DMS153 (cell line): ENCODE measurements at places on chromosomes 2 and 18.
A peak's percentile ranks its signal among the peaks of the same experiment; 100 is the strongest.

DNA sequence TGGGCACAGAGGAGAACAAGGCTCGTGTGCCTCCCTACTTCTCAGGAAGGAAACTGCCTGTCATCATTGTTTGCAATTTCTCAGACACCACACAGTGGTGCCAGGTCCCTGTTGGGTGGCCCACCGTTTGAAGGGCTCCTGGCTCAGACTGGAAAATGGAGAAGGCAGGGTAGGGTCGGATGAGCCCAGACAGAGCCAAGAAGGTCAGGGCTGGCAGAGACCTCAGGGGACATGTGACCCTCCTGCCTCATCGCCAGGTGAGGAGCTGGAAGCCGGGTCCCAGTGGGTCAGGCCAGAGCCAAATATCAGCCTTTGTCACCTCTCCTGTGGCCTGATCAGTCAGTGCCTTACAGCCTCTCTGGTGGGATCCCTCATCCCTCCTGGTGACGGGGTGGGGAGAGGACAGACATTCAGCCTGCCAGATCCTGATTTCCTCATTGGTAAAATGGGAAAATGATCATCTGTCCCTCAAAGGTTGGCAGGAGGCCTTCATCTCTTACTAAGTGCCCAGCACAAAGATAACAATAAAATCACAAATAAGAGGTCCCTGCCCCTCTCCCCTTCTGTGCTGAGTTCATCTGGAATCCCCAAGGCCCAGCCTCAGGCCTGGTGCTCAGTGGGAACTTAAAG is 117.6 kb downstream of the CAPN13 start:
- DNase-seq, result no peak

DNA sequence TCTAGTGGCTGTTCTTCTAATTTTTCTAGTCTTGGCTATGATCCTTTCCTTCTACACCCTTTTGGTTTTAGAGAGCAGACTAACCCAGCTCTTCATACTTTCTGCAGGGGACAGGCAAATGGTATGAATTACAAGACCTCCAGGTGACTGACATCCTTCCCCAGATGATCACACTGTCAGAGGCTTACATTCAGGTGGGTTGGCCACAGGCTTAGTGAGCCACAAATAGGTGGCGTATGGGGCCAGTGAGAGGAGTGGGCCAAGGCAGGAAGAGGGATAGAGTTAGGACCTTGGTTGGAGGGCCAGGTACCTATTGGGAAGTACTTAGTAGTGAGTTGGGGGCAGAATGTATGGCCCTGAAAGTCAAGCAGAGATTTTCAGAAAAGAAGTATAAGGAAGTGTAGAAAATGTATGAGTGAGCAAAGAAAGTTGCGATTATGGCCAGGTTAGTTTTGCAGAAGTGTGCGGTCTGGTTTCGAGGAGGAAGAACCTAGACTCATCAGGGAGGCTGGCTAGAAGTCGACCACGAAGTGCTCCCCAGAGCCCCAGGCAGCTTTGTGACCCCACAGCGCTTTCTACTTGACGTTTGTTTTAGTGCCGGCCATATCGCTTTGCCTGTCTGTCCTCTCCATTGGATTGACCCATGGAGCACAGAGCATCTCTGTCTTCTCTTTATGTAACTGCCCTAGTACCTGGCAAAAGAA is 20.0 kb downstream of the SFTPB start:
- DNase-seq, result no peak

GRCh38 chr2:60551240-60552077 is 2.0 kb downstream of the BCL11A start:
- DNase-seq, result no peak

DNA sequence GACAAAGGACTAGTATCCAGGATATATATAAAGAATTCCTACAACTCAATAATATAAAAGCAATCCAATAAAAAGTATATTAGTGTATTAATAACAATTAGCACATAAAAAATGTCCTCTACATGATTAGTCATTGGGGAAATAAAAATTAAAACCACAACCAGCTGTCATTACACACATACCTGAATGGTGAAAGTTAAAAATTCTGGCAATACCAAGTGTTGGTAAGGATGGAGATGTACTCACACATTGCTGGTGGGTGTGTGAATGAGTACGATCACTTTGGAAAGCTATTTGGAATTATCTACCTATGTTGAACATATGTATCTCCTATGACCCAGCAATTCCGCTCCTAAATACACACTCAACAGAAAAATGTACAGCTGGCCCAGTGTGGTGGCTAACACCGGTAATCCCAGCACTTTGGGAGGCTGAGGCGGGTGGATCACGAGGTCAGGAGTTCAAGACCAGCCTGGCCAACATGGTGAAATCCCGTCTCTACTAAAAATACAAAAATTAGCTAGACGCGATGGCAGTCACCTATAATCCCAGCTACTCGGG is 14.3 kb upstream of the NOL10 start:
- DNase-seq, result no peak

GRCh38 chr18:75261430-75262223 is 51.0 kb downstream of the TSHZ1 start:
- no peak for DNase-seq

GRCh38 chr2:10680957-10681356 is 8.8 kb downstream of the NOL10 start:
- no peak for DNase-seq

GRCh38 chr2:4507661-4508060 is 804.3 kb downstream of the DCDC2C start:
- peak; percentile 90 for DNase-seq

DNA sequence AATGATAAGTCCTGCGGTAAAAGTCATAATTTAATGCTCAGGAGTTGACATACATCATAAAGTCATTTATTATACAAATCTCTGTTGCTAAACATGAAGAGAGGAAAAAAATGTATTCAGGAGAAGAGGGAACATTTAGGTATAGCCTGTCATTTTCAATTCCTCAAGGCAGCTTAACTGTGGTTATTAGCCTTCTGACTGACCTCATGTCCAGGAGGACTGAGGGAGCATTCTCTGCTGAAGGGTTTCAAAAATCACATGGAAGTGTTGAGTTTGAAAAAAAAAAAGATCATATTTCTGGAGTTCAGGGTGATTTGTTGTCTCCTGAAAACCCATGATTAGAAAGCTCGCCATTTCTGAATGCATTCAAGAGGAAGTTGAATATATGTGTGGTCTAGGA is 1371.1 kb upstream of the LRRTM1 start:
- no peak for DNase-seq

DNA sequence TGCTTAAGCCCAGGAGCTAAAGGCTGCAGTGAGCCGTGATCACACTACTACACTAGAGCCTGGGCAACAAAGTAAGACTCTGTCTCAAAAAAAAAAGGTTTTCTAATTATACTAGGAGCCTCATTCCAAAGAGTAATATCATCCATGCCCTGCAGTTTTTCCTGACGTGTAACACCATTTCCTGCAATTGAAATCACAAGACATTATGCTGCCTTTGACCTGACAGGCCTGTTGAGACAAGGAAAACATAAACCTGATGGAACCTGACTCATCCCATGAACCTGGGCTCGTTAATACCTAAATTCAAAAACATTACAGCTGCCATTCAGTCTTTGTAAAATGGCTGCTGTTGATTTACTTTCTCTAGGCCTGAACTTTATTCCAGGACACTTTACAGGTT is 58.7 kb upstream of the PEX13 start:
- DNase-seq, result no peak

- DNase-seq, result no peak
Observed at GRCh38 chr2:237221443-237221842, 135.8 kb downstream of the COPS8 start.

DNA sequence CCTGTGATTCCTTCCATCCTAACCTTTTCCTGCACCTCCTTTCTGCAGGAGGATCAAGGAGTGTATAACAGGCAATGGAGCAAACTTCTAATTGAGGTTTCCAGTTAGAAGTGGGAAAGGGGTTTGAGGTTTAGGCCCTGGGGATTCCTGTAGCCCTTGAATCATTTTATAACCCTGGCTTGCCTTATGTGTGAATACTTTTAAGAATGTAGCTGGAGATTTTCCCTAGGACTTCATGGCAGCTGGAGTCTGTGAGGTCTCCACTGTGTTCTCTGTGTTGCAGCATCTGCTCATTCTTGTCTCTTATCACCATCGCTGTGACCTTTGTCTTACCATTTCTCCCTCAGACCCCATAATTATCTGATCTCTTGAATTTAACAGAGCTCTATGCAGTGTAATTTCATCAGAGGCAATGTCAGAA is 370.2 kb upstream of the SLC14A2 start:
- DNase-seq, result no peak

GRCh38 chr18:58671632-58672564 is 633 bp downstream of the MALT1 start:
- peak; percentile 4 for DNase-seq

GRCh38 chr18:62280786-62281185 is 44.3 kb upstream of the TNFRSF11A start:
- DNase-seq, result no peak

GRCh38 chr18:12455496-12455895 is 47.8 kb downstream of the PRELID3A start:
- no peak for DNase-seq

- no peak for DNase-seq
Observed at GRCh38 chr2:59702026-59702425, 851.4 kb downstream of the BCL11A start.

DNA sequence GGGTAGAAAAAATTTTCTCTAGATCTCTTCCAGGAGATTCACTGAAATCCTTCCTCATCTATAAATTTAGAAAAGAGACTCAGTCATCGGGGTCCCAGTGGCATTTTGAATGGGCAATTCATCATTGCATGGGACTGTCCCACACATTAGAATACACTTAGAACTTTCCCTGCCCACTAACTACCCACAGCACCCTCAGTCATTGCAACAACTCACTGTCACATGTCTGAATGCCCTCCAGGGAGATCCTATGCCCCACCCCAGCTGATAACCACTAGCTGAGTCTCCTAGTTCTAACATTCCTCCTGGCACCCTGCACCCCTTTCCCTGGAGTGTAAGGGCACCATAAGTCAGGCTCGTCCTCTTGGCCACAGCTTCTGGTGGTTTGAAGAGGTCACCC is 89.6 kb downstream of the INSIG2 start:
- no peak for DNase-seq

DNA sequence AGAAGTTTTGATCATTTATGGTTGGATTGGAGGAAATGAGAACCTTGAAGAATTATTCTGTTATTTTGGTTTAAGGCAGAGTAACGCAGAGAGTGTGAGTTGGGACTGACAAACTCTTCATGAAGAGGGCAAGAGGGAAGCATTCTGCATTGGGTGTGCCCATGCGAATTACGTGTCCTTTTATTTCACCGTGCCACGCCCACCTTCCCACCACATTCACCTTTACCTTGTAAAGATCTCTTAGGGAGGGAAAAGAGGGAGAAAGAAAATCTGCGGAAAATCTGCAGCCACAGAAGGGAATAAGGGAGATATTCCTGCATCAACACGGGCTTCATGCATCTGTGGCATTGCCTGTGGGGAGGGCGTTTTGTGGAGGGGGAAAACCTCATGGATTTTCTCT is 31.8 kb downstream of the SLC9A4 start:
- peak; percentile 29 for DNase-seq

GRCh38 chr2:108701208-108701607 is 18.1 kb upstream of the RANBP2 start:
- no peak for DNase-seq

DNA sequence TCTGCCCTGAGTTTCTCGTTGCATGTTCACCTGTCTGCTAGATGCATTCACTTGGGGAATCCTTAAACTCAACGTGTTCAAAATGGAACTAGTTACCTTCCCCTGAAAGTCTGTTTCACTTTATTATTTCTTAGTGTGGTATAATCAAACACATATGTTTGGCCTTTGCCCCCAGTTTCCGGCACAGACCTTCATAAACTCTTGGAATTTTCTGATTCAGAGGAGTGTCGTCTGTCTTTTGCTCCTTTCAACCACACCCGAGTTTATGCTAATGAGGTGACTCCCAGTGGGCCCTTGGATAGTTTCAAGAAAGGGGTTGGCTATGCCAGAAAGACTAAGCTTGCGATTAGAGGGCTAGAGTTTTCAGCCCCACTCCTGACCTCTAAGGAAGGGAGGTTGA is 198.9 kb downstream of the CDCA7 start:
- DNase-seq, result no peak

GRCh38 chr2:168189835-168190569 is 57.4 kb downstream of the STK39 start:
- no peak for DNase-seq

DNA sequence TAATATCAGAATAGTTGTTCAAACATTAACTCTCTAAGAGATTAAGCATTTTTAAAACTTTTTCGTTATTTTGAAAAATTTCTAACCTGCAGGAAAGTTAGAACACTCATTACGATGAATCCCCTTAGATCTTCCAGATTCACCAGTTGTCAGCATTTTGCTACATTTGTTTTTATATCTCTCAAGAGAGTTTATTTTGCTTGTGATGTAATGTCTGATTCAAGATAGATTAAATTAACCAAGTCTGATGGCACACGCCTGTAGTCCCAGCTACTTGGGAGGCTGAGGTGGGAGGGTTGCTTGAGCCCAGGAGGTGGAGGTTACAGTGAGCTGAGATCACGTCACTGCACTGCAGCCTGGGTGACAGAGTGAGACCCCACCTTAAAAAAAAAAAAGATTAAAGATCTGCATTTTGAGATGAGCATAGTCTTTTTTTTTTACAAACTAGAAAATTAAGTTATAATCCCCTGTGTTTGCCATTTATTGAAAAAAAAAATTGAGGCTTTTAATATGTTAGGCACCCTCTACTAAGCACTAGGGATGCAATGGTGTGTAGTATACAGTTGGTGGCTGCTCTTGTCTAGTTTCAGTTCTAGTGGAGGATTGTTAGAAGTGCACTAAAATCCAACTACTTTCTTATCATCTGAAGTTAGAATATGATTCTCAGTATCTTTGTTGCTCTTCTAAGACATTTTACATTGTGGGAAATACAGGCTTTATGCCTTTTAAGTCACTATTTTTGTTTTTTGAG is 20.9 kb downstream of the RAB10 start:
- no peak for DNase-seq

DNA sequence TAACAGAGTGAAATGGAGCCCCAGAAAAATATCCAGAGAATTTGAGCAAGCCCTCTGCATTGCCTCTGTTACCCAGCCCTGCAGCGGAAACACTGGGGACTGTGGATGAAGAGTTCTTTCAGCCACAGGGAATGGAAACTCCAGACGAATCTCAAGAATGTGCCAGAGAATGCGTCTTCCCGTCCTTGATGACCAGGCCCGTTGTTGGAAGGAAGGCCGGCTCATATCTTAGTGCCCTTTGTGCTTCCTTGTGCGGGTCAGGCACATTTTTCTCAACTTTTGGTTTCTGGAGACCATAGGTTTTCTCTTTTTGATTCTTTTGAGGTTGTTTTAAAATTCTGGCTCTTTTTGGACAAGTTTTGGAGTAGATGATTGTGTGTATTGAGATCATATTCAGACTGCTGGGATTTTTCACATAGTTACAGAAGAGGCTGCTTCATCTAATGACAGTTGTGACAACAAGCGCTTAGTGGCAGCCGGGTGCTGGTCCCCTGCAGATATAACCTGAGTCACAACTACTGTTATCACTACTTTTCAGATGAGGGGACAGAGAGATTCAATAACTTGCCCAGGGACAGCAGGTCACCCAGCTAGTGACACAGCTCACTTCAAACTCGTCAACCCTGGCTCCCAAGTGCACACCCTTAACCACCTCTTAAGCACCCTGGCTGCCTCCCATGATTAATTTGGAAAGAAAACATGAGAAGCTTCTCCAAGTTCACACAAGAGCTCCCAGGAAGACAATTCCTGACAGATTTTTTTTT is 15.7 kb downstream of the MAL start:
- DNase-seq, result no peak
